ENCODE measurements at places on chromosomes 16 and 17.

- DNase-seq = no peak
Observed at GRCh38 chr17:43554857-43555256, 8.7 kb upstream of the ETV4 start.

GRCh38 chr16:84794186-84794585, 25.6 kb upstream of the CRISPLD2 start:
- no peak for DNase-seq

- no peak for DNase-seq
Observed at GRCh38 chr17:47713980-47714700, 18.9 kb upstream of the TBX21 start.

GRCh38 chr16:75913958-75914357, 187.7 kb upstream of the CPHXL start:
- no peak for DNase-seq

- no peak for DNase-seq
Observed at GRCh38 chr16:78443542-78444364, 344.3 kb downstream of the WWOX start.

- no peak for DNase-seq
Observed at GRCh38 chr17:75806822-75807500, 22.4 kb downstream of the UNK start.

- DNase-seq = no peak
Observed at GRCh38 chr16:11781773-11782172, 15.3 kb downstream of the ZC3H7A start.

DNA sequence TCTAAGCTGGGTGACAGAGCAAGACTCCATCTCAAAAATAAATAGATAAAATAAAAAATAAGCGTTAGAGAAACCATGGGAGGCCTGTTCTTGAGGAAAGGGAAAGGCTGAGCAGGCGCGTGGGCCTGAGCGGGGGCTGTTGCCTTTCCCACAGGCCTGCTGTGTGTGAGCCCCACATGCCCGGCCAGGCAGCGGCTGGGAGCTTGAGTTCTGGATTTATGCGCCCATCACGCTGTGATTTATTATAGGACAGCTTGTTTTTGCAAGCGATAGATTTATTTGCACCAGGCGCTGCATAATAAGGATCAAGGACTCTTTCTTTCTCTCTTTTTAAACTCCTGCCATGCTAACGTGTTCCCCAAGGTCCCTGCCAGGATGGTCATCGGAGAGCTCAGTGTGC, 14.8 kb upstream of the WFDC1 start:
- DNase-seq = no peak

DNA sequence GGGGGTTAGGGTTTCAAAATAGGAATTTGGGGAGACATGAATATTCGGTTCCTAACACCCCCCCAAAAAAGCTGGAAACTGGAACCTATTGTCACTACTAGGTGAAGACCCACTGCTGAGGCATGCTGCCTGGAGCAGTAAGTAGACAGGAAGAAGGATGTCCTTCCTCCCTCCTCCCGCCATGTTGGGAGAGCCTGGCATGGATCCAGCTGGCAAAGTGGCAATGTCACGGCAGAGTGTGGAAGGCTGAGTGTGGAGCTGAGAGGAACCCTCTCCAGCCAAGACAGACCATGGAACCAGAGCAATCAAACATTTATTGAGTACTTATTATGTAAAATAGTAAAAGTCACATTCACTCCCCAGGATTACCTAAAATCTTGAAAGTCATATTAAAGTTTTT, 49.0 kb downstream of the CCDC182 start:
- DNase-seq = no peak

Data from cortex of kidney (tissue), 1 donor.